ENCODE measurements at places on chromosomes 5 and 9.

DNA sequence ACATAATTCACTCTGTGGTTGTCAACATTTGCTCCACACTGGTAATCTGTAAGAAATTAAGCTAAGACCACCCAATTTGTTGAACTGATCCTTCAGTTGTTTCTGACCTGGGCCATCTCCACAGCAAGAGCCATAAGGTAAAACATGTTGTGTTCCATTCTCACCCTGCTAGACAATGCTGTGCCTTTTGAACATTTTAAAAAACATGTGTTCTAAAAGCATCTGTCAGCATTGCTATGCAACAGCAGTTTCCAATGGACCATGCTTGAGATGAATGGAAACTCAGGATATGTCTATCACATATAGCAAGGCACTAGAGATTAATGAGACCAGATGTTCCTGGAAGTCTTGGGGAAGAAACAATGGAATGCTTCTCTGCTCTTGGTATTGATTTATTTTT lies 455.1 kb upstream of the RGMB start:
- no peaks in the 10 kb centered on the region for H3K27me3 ChIP-seq
- no peak for DNase-seq
- no peak overlapping the region for H3K4me3 ChIP-seq
- H3K27ac ChIP-seq: no peak overlapping the region

- peaks cover 26% of the 10 kb centered on the region for H3K4me1 ChIP-seq
- H3K4me3 ChIP-seq: peak within 1 kb of the TSS; percentile 88
- H3K36me3 ChIP-seq: peaks cover 12% of the 10 kb centered on the region
- peak; percentile 91 for DNase-seq
- H3K27ac ChIP-seq: peak within 1 kb of the TSS; percentile 96
Measured at GRCh38 chr5:134176511-134177368, at the start of gene SKP1. Gene SKP1, minus strand, starts transcription at chr5:134176950. Its CDS starts 2,928 bp downstream, at chr5:134174022.

DNA sequence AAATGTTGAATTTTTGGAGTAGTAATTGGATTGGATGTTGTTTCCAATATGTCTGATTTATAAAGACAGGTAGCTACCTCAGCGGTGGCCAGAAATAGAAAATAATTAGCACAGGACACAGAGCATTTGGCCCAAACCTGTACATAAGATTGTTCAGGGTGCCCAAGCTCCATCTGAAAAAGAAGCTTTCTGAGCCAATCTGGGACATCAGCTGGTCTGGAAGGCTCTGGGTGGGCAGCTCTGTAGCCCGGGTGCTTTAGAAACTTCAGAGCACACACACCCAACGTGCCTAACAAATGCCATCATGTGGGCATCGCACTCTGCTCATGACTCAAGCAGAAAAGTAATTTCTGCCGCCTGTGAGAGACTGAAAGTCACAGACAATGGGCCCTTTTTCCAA lies 460.7 kb downstream of the ICE1 start:
- H3K27me3 ChIP-seq: peaks cover 5% of the 10 kb centered on the region
- no peaks in the 10 kb centered on the region for H3K36me3 ChIP-seq
- DNase-seq: no peak
- H3K27ac ChIP-seq: no peak overlapping the region

- H3K4me1 ChIP-seq: peaks cover 3% of the 10 kb centered on the region
- DNase-seq: no peak
- H3K27me3 ChIP-seq: peaks cover 5% of the 10 kb centered on the region
- peaks cover 5% of the 10 kb centered on the region for H3K36me3 ChIP-seq
Measured at GRCh38 chr5:11588803-11589202, 315.4 kb downstream of the CTNND2 start.

DNA sequence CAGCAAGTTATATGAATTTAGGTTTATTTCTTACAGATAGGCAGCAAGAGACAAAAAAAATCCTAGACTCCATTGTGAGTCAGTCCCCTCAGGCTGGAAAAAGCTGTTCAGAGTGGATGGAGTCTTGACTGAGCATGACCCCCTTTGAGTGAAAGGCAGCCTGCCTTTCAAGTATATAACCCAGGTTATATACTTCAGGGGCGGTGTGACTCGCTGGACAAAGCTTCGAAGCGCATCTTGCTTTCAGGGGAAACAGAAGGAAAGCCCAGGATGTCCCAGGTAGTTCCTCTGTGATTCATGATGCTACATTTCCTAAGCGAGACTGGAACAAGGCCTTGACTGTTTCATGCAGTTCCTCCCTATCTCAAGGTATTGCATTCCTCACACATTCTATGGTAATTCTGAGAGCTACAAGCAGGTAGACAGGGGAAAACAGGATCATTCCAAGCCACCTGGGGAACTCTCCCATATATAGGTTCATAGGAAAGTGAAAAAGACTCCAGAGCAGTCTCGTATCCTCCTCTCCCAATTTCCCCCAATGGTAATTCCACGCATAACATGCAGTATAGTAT lies 1244.1 kb upstream of the CDH6 start:
- peaks cover 7% of the 10 kb centered on the region for H3K36me3 ChIP-seq
- H3K4me1 ChIP-seq: no peaks in the 10 kb centered on the region
- no peak for DNase-seq
- H3K27me3 ChIP-seq: no peaks in the 10 kb centered on the region

DNA sequence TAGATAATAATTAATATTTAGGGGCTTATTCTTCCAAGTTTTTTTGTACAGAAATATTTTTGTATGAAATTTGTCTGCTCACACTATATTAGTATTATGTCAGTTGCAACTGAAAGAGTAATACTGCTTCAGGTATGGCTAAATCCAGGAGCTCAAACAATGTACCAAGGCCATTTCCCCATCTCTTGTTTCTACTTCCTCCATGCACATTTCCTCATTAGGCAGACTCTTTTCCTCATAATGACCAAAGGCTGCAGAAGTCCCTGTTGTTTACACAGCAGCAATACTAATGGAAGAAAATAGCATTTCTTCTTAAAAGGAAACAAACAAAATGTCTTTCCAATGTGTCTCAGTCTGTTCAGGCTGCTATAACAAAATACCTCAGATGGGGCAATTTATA lies 9.2 kb upstream of the OTULINL start:
- DNase-seq: no peak
- no peaks in the 10 kb centered on the region for H3K36me3 ChIP-seq
- H3K27ac ChIP-seq: no peak overlapping the region
- no peaks in the 10 kb centered on the region for H3K27me3 ChIP-seq

DNA sequence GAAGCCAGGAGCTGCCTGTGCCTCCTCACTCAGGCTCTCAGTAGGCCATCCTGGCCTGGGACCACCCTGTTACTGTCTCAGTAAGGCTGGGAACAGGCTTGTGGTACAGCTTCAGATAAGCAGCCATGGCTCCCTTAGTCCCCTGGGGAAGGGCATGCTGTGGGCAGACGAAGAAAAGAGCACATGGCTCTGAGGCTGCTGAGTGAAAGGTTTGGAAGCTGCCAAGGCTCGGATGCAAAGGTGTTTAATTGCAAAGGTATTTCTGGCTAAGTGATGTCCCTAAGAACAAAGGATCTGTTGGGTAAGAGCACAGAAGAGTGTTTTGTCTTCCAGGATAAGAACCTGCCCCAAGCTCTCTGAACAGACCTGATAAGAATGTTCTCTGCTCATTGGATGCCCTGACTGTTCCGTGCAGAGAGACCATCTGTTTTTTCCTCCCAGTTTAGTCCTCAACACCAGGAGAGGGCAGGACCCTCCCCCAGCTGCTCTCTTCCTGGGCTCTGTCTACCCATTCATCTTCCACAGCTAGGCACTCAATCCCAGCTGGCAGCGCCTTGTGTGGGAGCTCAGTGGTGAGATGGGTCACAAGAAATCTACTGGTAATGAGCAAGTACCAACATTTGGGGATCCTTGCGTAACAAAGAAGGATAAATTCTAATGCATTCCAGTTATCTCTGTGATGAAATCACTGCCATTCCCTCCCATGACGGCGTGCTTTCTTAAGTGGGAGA lies 17.7 kb downstream of the ANGPTL2 start:
- no peak for DNase-seq
- H3K36me3 ChIP-seq: no peaks in the 10 kb centered on the region
- no peaks in the 10 kb centered on the region for H3K27me3 ChIP-seq

- peak overlapping the region; percentile 61 for H3K27ac ChIP-seq
- no peak for DNase-seq
- H3K4me3 ChIP-seq: peak overlapping the region; percentile 1
Measured at GRCh38 chr5:143413958-143414669, 10.6 kb upstream of the NR3C1 start.
